ENCODE measurements at places on chromosomes 4 and X.

- no peak for DNase-seq
Observed at GRCh38 chr4:55215087-55215486, 89.7 kb upstream of the KDR start.

- no peak for DNase-seq
Observed at GRCh38 chr4:123802082-123802645, 405.6 kb downstream of the SPRY1 start.

DNA sequence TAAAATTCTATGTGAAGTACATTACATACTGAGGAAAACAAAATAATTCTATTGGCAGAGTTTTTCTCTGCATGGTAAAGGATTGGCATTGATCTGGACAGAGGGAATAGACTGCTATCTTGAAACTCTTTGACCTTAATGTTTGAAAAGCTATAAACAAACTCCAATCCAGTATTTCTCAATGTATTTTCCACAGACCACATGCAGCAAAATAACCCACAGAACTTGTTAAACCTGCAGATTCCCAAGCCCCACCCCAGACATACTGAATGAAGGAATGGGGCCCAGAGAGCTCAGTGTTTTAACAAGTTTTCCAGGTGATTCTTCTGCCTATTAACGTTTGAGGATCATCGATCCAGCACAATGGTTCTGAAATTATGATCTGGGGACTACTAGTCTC lies 15.7 kb downstream of the RNF128 start:
- no peak for DNase-seq

GRCh38 chrX:133229361-133229760 lies 11.2 kb upstream of the TFDP3 start:
- no peak for DNase-seq

- DNase-seq: no peak
Observed at GRCh38 chr4:68869274-68869773, 53.5 kb downstream of the UGT2B10 start.

Data from mucosa of descending colon (tissue), 3 donors.